Fibroblast of skin of right quadriceps (primary cell): ENCODE measurements at places on chromosomes 5 and 9.
A peak's percentile ranks its signal among the peaks of the same experiment; 100 is the strongest.

DNA sequence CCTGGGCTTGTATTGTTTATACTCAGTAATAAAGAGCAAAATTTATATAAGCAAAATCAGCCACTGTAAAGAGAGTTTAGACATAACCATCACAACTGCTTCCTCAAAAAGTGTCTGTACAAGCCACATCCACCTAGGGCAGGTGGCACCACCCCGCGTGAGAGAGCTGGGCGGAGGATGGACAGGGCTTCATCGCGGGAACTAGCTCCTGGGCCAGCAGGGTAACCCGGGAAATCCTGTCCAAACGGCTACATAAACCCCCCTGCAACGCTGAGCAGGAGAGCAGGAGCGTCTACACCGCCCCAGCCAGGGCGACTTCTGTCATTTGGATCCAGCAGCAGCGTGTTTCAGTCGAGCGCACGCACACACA, 1.3 kb downstream of the SLC6A3 start:
- DNase-seq, result no peak

DNA sequence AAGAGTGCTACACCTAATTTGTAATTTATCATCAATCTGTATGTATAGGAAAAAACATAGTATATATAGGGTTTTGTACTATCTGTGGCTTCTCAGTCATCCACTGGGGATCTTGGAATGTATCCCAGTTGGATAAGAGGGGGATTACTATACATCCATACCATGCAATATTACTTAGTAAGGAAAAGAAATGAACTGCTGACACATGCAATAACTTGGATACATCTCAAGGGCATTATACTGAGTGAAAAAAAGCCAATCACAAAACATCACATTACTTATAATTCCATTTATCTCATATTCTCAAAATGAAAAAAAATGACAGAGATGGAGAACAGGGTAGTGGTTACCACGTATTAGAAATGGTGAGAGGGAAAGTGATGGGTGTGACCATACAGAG, 108.3 kb upstream of the RGS7BP start:
- no peak for DNase-seq

DNA sequence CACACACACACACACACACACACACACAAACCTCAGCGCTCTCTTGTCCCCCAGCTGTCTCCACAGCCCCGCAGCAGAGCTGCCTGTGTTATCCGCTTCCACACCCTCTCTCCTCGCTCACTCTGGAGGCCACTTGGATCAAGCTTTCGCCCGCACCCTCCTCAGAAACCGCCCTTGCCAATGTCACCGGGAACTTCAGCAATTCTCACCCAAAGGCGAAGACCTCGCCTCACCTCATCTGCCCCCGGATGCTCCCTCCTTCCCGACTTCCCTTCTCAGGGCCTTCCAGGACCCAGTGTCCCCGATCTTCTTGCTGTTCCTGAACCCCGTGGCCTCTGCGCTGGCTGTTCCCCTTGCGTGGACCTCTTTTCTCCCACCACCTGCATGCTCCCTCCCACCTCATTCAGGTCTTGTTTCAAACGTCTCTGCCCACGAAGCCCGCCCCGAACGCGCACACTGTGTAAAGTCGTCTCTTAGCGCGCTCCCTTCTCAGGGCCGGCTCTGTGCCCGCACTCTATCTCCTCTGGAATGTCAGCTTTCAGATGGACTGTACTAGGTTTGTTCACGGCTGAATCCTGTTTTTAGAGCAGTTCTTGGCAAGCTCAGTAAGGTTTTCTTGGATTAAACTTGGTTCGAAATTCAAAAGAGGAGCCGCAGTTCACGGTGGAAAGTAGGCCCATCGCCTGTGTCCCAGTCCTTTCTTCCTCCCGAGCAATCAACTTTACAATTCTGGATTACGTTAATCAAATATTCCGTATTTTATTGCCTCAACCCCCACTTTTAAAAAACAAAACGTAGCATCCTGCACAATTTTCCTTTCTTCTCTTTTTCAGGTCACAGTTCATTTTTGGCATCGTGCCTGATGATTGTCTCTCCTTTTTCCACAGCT, 1.0 kb upstream of the TRIM7 start:
- no peak for DNase-seq

DNA sequence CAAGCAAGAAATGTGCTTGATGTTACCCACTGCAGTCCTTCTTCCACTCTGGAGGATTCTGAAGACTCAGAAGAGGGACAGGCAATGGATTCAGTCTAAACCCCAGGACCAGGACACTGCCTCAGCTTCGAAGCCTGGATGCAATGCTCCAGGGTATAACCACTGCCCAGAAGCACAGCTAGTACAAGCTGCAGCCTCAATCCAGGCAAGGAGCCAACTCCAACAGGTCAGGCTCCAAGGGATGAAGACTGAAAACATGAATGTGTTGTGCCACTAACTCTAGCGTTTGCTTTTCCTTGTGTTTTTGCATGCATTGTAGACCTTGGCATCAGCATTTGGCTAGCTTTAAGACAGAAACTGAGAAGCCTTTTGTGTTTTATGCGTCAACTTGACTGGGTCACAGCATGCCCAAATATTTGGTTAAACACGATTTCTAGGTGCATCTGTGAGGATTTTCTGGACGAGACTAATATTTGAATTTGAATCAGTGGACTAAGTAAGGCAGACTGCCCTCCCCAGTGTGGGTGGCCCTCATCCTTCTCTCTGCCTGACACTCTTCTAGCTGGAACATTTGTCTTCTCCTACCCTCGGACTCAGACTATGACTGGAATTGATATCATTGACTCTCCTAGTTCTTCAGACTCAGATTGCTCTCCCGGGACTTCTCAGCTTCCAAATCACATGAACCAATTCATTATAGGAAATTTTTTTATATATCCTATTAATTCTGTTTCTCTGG, 20.5 kb upstream of the GPX3 start:
- no peak for DNase-seq

DNA sequence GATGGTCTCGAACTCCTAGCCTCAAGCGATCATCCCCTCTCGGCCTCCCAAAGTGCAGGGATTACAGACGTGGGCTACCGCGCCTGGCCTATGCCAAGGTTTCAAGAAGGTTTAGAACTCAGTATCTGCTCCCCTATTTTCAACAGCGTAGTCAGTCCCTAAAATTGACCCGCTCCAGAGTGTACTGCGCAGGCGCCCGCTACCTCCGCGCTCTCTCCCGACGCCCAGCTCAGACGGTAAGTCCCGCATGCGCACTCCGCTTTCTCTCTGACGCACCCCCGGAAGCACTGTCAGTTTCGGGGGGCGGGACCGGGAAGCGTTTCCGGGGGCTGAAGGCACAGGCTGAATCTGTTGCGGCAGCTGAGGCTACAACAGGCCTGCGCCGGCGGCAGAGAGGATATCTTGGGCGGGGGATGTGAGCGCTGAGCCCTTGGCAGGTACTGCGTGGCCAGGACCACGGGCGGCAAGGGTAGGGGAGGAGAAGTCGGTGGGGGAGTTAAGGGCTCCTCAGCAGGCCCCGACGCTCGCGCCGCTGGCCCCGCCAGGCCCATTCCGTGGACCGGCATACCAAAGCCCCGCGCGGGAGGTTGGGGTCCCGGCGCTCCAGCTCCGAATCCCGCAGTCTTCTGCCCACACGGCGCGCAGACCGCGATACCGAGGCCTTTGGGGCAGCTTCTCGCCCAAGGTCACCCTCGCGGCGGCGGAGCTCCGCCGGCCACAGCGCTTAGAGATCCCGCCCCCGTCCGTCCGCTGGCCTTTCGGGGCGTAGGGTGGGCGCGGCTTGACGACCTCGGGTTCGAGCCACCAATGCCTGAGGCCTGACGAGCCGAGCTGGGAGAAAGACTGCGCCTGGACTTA, at the start of gene ZBTB43:
Gene ZBTB43 (plus strand): TSS at position 345 of the 858 bp plus-strand sequence. CDS start 27,470 bp downstream, outside the sequence.
- peak; percentile 95 for DNase-seq
